Motor neuron (in vitro differentiated cells): ENCODE measurements at places on chromosomes 11 and 22.

DNA sequence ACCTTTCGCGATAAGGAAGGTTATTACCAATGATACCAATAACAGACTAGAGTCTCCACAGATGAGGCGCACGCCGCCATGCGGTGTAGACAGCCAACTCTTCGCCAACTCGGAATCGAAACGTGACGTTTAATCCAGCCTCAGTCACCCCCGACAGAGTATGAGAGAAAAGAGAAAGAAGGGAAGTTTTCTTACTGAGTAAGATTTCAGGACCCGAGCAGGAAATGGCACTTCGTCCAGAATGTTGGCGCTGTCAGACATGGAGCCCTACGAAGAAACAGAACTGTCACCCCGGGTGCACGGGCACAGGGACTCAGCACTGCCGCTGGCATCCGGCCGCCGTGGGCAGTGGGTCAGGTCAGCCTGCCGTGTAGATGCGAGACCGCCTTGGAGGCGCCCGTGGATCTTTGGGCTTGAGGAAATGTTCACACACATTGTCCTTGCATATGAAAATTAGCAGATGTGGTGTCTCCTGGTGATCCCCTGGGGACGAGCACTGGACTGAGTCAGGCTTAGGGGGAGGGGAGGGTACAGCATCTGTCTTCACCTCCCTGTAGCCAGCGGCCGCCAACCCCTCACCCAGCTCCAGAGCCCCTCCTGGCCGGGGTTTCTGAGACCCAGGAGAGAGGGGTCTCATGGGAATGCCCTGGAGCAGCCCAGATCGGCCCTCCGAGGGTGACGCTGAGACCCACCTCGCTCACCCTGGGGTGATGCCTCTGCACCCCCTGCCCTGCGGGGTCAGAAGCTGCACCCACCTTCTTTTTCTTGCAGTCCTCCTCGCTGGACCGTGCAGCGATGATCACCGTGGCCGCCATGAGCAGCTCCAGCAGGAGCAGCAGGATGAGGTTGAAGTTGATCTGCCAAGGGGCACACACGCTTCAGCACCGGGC, 8.3 kb downstream of the MLC1 start:
- no peak for ATAC-seq

GRCh38 chr22:29031227-29032011, 30.2 kb downstream of the C22orf31 start:
- ATAC-seq, result peak; percentile 91

GRCh38 chr22:44363980-44364750, 51.4 kb upstream of the SHISAL1 start:
- ATAC-seq, result no peak

DNA sequence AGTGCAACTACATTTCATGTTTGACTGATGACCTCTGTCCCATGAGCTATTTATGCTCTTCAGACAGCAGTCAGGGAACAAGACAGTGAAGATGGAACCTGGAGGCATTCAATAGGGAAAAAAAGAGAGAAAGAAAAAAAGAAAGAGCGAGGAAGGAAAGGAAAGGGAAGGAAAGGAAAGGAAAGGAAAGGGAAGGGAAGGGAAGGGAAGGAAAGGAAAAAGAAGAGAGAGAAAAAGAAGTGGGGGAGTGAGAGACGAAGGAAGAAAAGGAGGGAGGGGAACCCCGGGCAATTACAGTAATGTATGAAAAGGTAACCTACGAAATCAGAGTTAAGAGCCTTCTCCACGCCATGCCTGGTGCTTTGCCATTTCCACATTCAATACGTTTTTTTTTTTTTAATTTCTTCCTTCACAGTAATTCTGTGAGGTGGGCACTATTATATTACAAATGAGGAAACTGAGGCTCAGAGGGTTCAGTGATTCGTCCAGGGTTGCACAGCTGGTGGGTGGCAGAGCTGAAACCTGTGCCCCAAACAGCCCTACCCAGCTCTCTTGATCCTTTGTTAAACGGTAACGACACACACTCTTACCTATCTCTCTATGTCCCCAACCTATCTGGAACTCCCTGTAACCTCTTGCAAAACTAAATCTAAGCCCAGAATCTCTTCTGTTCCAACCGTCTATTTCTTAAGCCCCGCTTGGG, 39.3 kb downstream of the ETS1 start:
- ATAC-seq, result no peak

DNA sequence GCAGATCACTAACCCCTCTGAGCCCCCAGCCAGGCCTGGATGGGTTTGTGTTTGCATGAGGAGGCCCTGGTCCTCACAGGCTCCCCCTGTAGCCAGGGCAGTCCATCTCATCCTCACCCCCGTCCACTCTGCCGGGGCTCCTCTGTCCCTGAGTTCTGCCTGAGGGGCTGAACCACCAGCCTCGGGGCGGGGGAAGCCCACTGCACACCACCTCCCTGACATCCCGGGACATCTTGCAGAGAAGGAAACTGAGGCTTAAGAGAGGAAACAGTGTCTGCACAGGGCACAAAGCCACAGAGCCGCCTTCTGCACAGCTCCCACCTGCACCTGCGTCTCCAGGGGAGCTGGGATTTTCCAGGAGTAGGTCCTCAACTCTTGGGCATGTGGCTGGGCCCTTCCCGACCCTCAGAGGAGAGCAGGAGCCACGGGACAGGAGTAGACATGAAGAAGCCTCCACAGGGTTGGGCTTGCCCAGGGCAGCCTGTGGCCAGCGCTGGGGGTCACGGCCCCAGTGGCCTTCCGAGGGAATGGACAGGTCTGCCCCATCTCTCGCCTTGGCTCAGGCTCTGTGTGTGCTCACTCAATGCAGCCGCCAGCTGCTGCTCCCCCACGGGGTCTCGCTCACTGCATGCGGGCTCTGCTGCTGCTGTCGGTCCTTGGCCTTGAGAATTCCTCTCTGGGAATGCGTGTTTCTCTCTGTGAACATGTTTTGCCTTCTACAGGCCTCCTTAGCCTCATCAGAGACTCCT, 45.4 kb upstream of the CCDC188 start:
- no peak for ATAC-seq

DNA sequence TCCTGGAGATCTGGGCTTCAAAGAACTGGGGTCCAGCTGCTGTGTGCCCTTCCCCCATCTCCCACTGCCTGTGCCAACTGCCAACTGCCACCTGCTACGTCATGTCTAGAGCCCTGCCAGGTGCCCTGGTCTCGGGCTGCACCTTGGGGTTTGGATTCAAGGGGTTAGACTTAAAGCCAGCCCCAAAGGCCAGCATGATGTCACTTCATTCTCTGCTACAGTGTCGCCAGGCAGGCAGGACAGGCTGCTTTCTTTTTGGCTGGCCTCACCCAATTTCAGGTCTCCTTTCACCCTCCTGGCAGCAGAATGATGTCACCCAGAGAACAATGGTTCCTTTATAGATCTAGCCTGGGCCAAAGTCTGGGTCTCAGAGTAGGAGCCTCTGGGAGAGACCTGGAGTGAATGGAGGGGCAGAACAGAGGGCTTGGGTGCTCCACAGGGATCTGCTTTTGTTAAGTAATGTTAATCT, 79.5 kb upstream of the CRYBB3 start:
- no peak for ATAC-seq

DNA sequence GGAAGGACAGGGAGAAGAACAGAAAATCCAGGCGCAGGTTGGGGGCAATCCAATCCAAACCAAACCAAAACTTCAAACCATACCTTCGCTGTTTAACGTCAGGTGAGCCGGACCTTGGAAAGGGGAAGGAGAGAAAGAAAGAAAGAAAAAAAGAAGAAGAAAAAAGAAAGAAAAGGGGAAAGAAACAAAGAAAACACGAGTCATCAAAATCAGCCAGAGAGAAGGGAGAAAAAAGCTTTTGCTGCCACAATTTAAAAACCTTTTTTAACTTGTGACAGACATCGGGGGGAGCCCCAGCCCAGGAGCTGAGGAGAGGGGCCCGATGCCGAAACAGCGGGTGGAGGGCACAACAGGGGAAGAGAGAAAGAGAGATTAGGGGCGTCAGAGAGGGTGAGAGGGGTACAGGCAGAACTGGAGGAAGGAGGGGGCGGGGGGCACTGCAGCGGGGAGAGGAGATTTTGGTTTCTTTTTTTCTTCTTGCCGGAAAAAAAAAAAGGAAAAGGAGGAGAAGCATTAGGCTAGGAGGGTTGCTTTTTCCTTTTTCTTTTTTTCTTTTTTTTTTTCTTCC, 30.1 kb downstream of the NRXN2 start:
- ATAC-seq, result no peak

GRCh38 chr11:117084992-117085391, 13.2 kb downstream of the SIK3 start:
- no peak for ATAC-seq

DNA sequence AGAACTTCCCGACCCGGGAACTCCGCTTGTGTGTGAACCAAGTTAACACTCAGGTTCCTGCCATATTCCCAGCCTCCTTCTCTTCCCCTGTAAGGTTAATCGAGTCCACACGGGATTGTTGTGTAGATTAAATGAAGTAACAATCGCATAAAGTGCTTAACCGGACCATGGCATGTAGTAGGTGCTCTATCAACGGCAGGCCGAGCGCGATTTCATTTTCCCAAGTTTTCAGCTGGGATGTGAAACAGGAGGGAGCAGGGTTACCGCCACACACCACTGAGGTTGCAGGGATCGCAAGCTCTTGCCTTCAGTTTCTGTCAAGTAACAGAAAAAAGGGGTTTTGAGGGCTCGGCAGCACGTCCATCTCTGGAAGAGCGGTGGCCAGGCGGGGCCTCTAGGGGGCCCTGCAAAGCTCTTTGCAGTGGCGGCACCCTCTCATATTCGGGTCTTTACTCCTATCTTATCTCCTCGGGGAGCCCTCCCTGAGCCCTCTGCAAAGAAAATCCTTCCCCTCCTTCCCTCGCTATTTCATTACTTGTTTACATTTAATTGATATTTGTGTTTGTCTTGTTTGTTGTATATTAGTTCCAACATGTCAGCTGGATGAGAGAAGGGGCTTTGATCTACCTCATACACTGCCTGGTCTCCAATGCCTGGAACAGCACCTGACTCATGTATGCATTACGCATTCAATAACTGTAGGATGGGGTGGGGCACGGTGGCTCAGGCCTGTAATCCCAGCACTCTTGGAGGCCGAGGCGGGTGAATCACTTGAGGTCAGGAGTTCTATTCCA, 816 bp upstream of the PLEKHA7 start:
- peak; percentile 32 for ATAC-seq

GRCh38 chr11:121451178-121451985, 732 bp upstream of the SORL1 start:
- ATAC-seq, result no peak

- no peak for ATAC-seq
Measured at GRCh38 chr11:71240061-71240690, 12.2 kb downstream of the SHANK2 start.

DNA sequence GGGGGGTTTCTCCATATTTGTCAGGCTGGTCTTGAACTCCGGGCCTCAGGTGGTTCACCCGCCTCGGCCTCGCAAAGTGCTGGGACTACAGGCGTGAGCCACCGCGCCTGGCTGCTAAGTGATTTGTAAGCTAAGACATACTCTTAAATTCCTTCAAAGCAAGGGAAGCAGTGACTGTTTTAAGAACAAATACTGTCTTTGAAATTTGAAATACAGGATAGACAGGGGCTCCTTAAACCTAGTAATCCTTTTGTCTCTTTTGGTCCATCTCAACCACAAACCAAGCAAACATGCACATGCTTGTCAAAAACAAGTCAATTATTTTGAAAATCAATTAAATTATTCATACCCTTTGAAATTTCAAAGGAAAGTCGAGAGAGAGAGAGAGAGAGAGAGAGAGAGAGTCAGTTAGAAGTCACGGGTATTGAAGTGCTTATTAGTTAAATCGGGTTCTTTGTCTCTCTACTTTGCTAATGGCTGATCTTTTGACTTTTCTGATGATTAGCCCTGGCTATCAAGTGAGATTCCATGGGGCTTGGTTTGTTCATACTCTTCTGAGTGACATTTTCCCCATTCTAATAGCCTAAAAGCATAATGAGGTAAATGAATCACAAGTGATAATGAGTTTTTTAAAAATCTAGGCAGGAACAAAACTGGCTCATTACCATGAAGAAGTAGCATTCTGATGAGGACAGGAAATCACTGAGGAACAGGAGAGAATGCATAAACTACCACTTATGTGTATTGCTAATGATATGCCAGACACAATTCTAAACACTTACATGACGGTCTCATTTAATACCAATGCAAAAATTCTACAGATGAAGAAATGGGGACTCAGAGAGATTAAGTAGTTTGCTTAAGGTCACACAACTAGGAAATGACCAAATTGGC, 48.0 kb downstream of the MCHR1 start:
- ATAC-seq, result peak; percentile 66

- no peak for ATAC-seq
Measured at GRCh38 chr11:46050662-46051061, 70.6 kb downstream of the PHF21A start.

DNA sequence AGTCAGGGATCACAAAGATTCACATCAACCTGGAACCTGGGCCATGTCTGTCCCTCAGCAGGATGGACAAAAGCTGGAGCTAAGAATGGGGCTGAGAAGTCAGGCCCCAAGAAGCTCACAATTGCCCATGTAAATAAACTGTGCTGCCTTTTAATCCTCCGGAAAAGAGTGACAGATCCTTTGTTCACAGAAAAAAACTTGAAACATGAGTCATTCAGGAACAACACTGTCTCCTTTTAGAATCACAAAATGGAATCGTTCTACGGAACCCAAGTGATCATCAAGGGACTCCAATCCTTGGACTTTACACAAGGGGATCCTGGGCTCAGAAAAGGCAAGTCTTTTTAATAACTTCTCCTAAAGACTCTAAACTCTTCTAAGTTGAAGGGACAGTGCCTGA, 36.1 kb downstream of the RELT start:
- peak; percentile 29 for ATAC-seq

DNA sequence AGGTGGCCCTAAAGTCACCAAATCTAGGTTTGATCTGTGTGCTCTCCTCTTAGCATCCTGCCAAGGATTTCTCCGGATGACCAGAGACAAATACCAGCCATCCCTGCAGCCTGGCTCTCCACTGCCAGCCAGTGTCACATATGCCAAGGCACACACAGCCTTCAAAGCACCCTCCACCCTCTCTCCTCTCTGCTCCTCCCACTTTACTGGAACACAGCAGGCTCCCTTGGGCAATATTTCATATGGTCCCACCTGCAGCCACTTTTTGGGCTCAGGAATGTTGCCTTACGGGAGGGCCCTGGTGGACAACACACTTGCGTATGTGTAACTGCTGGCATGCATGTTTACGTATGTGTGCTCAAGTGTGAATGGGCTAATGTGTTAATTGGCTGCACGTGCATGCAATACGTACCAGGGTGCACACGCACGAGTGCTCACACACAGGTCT, 183.9 kb downstream of the CEP164 start:
- no peak for ATAC-seq

GRCh38 chr11:117796456-117796871, 552 bp downstream of the DSCAML1 start:
- peak; percentile 10 for ATAC-seq

- no peak for ATAC-seq
Measured at GRCh38 chr22:33575771-33576170, 344.5 kb downstream of the LARGE1 start.

- ATAC-seq, result no peak
Measured at GRCh38 chr22:28894334-28894733, 11.0 kb downstream of the ZNRF3 start.

GRCh38 chr11:131430473-131431208, 60.2 kb downstream of the NTM start:
- no peak for ATAC-seq
